ENCODE measurements at places on chromosomes 7 and 10. TPM values are rescaled to one million over a fixed set of nuclear protein-coding genes. Genes with fewer than 3 reads are reported as not detected.

AKR1D1 gene
- 2.2 TPM for total RNA-seq

GRCh38 chr7:92727755-92728154, 108.6 kb downstream of the CDK6 start:
- H3K4me1 ChIP-seq = no peaks in the 10 kb centered on the region
- H3K4me3 ChIP-seq = no peak overlapping the region
- DNase-seq = no peak
- H3K36me3 ChIP-seq = peaks cover 7% of the 10 kb centered on the region

- no peaks in the 10 kb centered on the region for H3K4me1 ChIP-seq
- no peak for DNase-seq
- H3K36me3 ChIP-seq = peaks cover 3% of the 10 kb centered on the region
- H3K4me3 ChIP-seq = no peak overlapping the region
Measured at GRCh38 chr7:158766570-158767281, 62.1 kb upstream of the NCAPG2 start.

GRCh38 chr7:133253519-133253875, 619 bp downstream of the EXOC4 start:
- peak overlapping the region; percentile 95 for H3K27ac ChIP-seq
- no peaks in the 10 kb centered on the region for H3K27me3 ChIP-seq
- no peak for DNase-seq
- H3K36me3 ChIP-seq = no peaks in the 10 kb centered on the region

- H3K4me3 ChIP-seq = no peak within 1 kb of the TSS
- H3K4me1 ChIP-seq = no peaks in the 10 kb centered on the region
- H3K36me3 ChIP-seq = no peaks in the 10 kb centered on the region
- no peaks in the 10 kb centered on the region for H3K27me3 ChIP-seq
- no peak for DNase-seq
- H3K27ac ChIP-seq = no peak within 1 kb of the TSS
Measured at GRCh38 chr10:100519311-100520051, at the start of gene SEC31B. SEC31B (minus strand) TSS chr10:100519861; CDS start chr10:100516952, 2,909 bp downstream.

GRCh38 chr10:62050346-62050892, 148.9 kb downstream of the ARID5B start:
- no peaks in the 10 kb centered on the region for H3K27me3 ChIP-seq
- H3K4me3 ChIP-seq = peak overlapping the region; percentile 36
- no peak for DNase-seq
- H3K4me1 ChIP-seq = peaks cover 77% of the 10 kb centered on the region
- peaks cover 16% of the 10 kb centered on the region for H3K36me3 ChIP-seq

UBE2D1 gene
- total RNA-seq = 35.1 TPM

- no peak for DNase-seq
- no peaks in the 10 kb centered on the region for H3K36me3 ChIP-seq
- H3K4me1 ChIP-seq = no peaks in the 10 kb centered on the region
- H3K27me3 ChIP-seq = no peaks in the 10 kb centered on the region
- H3K27ac ChIP-seq = no peak overlapping the region
Measured at GRCh38 chr7:18552316-18552916, 56.9 kb downstream of the HDAC9 start.

DNA sequence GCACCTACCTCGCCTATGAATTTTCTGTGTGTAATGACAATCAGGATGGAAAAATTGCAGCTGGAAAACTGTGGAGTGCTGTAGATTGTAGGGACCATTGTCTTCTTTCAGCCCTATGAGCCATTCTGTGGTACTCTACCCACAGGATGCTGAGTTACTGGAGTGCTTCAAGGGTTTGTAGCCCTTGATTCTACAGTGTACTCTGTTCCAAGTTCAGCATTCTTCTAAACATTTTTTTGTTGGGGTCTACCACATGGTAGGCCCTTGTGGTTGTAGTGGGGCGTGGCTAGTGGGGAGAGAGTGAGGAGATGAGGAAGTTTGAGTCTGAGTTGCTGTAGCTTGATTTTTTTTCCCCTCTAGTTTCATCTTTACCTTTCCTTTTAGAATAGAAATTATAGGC, 33.5 kb downstream of the REEP3 start:
- H3K27ac ChIP-seq = no peak overlapping the region
- H3K4me1 ChIP-seq = peaks cover 11% of the 10 kb centered on the region
- no peak for DNase-seq
- H3K4me3 ChIP-seq = no peak overlapping the region

DNA sequence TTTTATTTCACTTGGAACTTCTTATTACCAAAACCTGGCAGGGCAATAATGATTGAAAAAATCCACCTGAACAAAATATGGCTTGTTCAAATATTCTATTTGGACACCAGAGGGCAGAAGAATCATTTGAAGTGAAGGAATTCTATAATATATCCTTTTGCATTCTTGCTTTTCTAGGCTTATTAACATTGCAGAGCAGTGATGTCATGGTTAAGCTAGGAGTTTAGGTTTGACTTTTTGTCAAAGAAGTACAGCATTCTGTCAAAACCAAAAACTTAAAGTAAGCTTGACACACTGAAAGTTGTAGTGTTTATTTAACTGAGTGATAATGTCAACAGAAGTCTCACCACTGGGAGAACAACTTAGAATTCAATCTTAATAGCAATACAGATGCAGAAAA, 156.0 kb downstream of the SEMA3D start:
- no peaks in the 10 kb centered on the region for H3K36me3 ChIP-seq
- H3K27ac ChIP-seq = no peak overlapping the region
- no peaks in the 10 kb centered on the region for H3K27me3 ChIP-seq
- H3K4me1 ChIP-seq = peaks cover 7% of the 10 kb centered on the region
- no peak overlapping the region for H3K4me3 ChIP-seq

MYPN gene
- total RNA-seq = not detected

GRCh38 chr10:90302758-90303481, 554.9 kb downstream of the HTR7 start:
- H3K4me3 ChIP-seq = no peak overlapping the region
- no peak for DNase-seq
- H3K27me3 ChIP-seq = no peaks in the 10 kb centered on the region

DNA sequence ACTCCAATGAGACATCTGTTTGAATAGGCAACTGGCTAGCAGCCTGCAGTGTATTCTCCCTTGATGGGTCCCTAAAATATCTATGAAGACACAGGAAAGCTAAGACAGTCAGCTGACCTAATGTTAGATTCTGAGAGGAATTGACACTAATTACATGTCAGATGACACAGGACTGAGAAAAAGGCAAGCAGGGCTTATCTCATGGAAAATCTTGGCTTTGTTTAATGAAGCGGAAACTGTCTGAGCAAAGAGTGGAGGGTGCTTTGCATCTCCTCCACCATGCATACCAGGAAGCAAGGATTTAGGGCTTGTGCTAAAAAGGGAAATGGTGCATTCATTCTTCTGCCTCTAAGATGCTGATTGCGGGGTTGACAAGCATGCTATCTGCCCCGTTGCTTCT, 135.5 kb upstream of the GLI3 start:
- H3K27me3 ChIP-seq = no peaks in the 10 kb centered on the region
- no peak overlapping the region for H3K4me3 ChIP-seq
- H3K36me3 ChIP-seq = no peaks in the 10 kb centered on the region
- no peak for DNase-seq
- no peaks in the 10 kb centered on the region for H3K4me1 ChIP-seq

DNA sequence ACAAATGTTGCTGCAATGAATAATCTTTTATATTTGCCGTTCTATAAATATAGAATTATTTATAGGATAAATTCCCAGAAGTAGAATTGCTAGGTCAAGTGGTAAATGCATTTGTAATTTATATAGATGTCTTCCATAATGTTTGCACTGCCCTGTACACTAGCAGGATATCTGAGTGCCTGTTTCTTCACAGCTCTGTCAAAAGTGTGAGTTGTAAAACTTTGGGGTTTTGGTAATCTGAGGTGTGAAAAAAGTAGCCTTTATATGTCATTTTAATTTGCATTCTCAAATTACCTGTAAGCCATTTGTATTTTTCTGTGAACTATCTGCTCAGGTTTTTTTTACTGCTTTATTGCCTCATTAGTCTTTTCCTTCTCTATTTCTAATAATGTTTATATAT, 271.2 kb downstream of the NEBL start:
- no peaks in the 10 kb centered on the region for H3K27me3 ChIP-seq
- no peaks in the 10 kb centered on the region for H3K36me3 ChIP-seq
- no peak overlapping the region for H3K4me3 ChIP-seq
- peaks cover 8% of the 10 kb centered on the region for H3K4me1 ChIP-seq
- H3K27ac ChIP-seq = no peak overlapping the region

DNA sequence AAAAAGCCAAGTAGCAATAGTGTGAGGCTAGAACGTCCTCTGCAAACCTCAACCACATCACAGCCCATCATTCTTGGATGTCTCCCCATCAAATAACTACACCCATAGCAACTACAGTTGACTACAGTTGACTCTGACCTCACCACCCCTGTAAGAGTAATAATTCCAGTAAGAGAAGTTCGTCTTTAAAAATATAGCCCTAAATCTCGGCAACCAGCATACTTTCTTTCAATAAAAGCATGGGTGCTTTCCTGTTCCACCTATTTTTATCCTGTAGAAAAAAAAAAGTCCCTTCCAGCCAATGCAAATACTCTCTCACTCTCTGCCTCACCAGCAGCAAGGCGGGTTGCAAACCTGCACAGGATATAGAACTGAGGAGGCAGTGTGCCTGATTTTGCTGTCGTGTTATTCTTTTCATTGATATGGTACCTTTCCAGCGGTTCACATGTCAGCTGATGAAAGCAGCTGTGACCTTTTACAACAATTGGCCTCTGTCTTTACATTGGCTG, 187.5 kb upstream of the NFE2L3 start:
- DNase-seq = no peak
- no peak overlapping the region for H3K4me3 ChIP-seq
- no peak overlapping the region for H3K27ac ChIP-seq
- no peaks in the 10 kb centered on the region for H3K36me3 ChIP-seq
- no peaks in the 10 kb centered on the region for H3K4me1 ChIP-seq

DNA sequence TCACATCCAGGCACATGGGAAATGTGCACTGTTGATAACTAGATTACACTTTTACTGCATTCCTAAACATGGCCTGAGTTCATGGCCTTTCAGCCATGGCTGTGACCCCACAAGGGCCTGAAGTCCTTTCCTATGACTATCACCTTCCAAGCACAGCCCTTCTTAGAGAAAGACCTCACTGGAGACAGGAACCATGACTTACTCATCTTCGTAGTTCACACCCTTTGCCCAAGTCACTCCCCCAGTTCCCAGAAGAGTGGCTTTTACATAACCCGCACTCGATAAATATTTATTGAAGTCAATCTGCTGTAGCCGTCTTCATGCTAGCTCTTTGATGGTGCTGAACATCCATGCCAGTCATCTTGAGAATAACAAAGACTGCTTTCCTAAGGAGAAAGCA, 632.5 kb upstream of the NRP1 start:
- no peaks in the 10 kb centered on the region for H3K27me3 ChIP-seq
- no peak overlapping the region for H3K4me3 ChIP-seq
- no peak for DNase-seq

- no peaks in the 10 kb centered on the region for H3K36me3 ChIP-seq
- H3K4me3 ChIP-seq = no peak overlapping the region
- DNase-seq = no peak
- H3K27me3 ChIP-seq = no peaks in the 10 kb centered on the region
Measured at GRCh38 chr7:137818036-137818435, 28.7 kb downstream of the DGKI start.

GRCh38 chr7:44180631-44181030, 8.6 kb downstream of the GCK start:
- H3K4me1 ChIP-seq = peaks cover 9% of the 10 kb centered on the region
- no peaks in the 10 kb centered on the region for H3K36me3 ChIP-seq
- H3K4me3 ChIP-seq = no peak overlapping the region
- H3K27ac ChIP-seq = no peak overlapping the region
- no peaks in the 10 kb centered on the region for H3K27me3 ChIP-seq

DNA sequence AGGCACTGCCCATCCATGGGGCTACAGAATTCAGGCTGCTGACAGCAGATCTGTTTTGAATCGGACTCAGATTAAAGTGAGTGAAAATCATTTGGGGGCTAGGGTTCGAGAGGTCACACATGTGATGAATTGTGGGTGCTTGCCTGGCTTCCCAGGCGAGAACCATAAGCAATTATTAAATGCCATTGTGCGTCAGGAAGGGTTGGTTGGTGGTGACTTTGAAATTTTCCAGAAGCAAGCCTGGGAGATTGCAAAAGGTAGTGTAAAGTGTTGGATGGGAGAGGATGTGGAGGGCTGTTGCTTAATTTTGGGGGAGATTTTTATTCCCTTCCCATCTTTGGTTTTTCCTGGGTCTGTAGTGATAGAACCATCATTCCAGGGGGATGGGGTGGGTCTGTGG, 34.6 kb downstream of the LRMDA start:
- H3K4me1 ChIP-seq = peaks cover 5% of the 10 kb centered on the region
- no peak overlapping the region for H3K27ac ChIP-seq
- no peak for DNase-seq
- no peaks in the 10 kb centered on the region for H3K27me3 ChIP-seq

DNA sequence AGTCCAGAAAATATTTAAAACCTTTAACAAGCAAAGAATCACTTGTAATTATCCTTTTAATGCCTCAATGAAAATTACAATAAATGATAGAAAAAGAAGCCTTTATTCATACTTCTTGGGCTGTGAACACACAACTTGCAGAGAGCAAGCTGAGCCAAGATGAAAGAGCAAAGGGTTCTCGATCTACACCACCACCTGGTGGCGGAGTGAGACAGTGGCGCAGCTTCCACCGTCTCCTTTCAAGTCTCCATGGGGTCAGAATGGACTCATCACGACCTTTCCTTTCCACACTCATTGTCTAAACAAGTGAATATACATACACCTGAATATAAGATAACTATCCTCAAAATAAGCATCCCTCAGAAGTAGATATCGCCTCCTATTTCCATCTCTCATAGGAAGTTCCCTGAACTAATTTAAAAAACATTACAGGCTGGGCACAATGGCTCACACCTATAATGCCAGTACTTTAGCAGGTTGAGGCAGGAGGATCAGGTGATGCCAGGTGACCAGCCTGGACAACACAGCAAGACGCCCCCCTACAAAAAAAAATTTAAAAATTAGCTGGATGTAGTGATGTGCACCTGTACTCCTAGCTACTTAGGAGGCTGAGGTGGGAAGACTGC, 40.7 kb downstream of the ATE1 start:
- DNase-seq = peak; percentile 64
- no peaks in the 10 kb centered on the region for H3K27me3 ChIP-seq
- peaks cover 8% of the 10 kb centered on the region for H3K4me1 ChIP-seq
- H3K36me3 ChIP-seq = no peaks in the 10 kb centered on the region

DNA sequence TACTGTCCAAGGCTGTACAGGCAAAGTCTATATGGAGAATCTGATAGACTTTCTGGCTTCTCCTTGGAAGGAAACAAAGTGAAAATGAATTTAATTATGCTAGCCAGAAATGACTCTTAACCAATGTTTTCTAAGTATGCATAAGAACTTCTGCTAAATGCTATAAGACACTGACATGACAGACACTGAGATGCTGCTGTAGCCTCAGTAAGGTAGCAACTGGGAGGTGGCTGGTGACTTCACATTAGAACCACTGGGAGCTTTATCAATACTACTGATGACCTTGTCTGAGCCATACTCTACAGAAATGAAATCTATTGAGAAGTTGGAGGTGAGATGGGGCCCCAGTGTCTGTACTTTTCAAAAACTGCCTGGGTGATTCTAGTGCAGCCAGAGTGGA, 188.6 kb downstream of the ZNF365 start:
- H3K4me1 ChIP-seq = no peaks in the 10 kb centered on the region

DNA sequence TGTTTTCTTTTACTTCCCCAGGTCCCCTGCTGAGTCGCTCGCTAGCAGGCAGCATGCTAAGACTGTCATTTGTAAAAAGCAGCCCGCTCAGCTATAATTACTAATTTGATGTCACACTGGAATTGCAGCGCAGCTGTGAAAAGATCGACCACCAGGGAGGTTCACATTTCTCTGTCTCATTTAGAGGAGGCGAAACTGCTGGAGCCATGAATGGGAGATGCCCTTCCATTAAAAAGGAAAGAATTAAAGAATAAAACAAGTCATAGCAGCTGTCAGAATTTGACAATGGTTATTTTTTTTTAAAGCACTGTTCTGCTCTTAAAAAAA, 153.5 kb downstream of the PIP4K2A start:
- no peak overlapping the region for H3K27ac ChIP-seq
- H3K4me3 ChIP-seq = no peak overlapping the region
- H3K27me3 ChIP-seq = no peaks in the 10 kb centered on the region
- no peaks in the 10 kb centered on the region for H3K4me1 ChIP-seq
- H3K36me3 ChIP-seq = no peaks in the 10 kb centered on the region
